LHCN-M2 (cell line): ENCODE measurements at places on chromosomes 12 and 14. TPM values are rescaled to one million over a fixed set of nuclear protein-coding genes. Genes with fewer than 3 reads are reported as not detected.

Gene RASSF9
- total RNA-seq, result not detected in 2 replicates

Gene CLEC1B
- not detected in 2 replicates for total RNA-seq

Gene NDRG2
- total RNA-seq, result 0.86 TPM in 1 of 2 replicates, not detected in the other

Gene OR4M1
- not detected in 2 replicates for total RNA-seq

Gene CCDC177
- total RNA-seq, result not detected in 2 replicates

Gene ZBTB42
- 2.8 and 3.0 TPM in 2 replicates for total RNA-seq

Gene BDKRB1
- 0.98 and 4.2 TPM in 2 replicates for total RNA-seq

DNA sequence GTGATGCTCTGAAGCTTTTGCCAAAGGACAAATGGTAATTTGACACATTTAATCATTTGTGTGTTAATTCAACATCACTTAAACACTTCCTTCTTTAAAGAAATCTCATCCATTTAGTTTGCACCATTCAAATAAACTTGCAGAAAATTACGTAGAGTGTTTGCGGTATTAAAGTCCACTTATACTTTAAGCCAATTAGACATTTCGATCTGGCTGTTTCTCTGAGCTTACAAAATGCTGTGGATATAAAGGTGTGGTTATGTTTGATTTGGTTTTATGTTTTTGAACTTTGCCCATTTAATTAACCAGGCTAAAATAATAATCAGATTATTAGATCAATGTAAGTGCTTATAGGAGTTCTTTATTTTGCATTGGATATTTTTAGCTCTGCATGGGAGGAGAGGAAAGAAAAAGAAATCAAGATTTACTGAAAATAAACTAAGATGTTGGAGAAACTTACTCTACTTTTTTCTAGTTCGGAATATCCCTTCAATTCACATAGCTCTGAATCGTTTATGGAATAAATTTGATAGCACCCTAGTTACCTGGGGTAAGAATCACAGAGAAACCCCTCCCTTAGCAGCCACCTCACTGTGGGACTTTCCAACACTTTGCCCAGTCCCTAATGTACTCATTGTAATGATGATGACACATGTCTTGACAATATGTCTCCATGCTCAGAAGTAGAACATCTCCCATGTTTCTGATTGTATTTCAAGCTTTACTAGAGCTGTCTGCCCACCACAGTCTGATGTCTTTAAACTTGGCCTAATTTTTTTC lies 268.0 kb downstream of the BTG1 start:
- DNase-seq, result no peak

GRCh38 chr12:70664465-70664881 lies 27.2 kb upstream of the PTPRB start:
- no peak for DNase-seq

GRCh38 chr12:92602930-92603623 lies 99.7 kb upstream of the PLEKHG7 start:
- no peak for DNase-seq

GRCh38 chr14:85437148-85437547 lies 92.8 kb upstream of the FLRT2 start:
- DNase-seq, result peak; percentile 25

DNA sequence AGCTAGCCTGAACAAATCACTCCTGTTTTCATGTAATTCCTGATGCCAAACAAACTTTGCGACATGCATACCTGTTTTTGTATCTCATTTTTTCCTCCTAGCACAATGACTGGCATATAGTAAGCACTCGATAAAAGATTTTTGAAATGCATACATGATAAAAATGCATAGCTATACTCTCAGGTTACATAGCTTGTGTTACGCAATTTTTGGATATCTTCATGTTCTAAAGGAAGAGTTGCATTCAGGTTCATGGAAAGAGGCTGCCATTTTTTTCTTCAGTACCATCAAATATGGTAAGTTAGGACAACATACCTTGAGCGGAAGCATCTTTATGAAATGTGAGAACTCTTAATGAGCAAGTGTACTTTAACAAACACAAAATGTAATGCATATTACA lies 284.8 kb upstream of the DIO2 start:
- DNase-seq, result no peak

- DNase-seq, result peak; percentile 81
Observed at GRCh38 chr12:92036771-92037453, 108.7 kb downstream of the BTG1 start.

DNA sequence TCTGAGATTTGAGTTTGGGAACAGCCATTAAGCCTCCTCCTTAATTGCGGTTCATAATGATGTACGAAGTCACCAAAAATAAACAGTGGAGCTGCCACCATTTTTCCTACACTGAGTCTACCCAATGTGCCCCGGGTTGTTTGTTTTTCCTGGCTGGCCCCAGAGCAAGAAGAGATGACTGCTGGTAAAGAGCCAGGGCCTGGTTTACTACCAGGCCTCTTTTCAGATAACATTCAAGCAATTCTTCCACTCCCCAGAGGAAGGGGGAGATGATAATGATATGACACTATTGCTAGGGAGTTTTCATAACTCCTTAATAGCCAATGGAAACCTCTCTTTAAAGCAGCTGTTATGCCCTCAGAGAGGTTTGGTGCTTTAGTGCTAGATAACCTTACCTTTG lies 42.3 kb downstream of the BRAP start:
- DNase-seq, result no peak

DNA sequence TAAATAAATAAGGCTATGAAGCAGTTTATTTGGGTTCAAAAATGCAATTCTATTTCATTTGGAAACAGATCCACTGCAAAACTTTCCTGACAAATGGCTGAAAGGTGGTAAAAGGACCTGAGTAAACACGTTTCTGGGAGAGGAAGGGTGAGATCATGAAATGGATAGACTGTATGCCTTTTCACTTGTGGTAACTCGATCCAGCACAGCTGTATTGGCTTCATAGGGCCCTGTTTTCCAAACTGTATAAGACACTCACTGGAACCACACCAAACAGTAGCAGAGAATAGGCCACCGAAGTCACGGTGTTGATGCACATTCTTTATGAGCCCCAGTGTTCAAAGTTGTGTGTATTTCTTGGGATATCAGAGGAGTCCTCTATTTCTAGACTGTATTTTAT lies 325.2 kb upstream of the DIO2 start:
- DNase-seq, result no peak

- DNase-seq, result no peak
Observed at GRCh38 chr12:3252450-3252891, 175.3 kb downstream of the TSPAN9 start.

- DNase-seq, result peak; percentile 57
Observed at GRCh38 chr12:66008985-66009384, 121.6 kb downstream of the LLPH start.

DNA sequence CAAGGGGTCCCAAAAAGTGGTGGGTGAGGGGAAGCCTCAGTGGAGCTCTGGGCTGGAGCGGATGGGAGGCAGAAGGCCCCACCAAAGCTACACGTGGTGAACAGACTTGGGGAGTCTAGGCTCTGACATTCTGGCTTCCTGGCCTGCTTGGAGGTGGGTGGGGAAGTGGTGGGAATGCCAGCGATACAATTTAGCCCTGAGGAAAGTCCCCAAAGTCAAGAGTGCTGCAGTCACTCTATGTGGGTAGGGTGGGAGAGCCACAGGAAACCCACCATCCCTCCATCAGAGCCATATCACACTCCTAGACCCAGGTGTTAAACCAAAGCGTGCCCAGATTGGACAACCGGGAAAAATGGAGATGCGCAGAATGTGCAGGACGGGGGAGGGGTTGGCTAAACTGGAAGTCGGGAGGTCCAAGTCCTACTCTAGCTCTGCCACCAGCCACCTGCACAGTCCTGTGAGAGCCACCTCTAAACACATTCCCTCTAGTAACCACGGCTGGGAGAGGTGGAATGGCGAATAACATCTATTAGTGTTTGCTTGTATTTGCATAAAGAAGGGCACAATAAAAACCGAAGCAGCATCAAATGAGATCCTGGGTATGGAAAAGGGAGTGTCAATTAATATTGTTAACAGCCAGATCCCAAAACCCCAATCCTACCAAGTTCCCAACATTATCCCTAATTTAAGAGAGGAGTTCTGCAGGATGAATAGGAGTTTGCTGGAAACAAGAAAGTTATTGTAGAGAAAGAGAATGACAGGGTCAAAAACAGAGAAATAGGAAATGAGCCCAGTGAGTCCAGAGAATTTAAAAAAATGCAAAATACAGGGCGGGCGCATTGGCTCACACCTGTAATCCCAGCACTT lies 14.0 kb upstream of the CD9 start:
- DNase-seq, result no peak

DNA sequence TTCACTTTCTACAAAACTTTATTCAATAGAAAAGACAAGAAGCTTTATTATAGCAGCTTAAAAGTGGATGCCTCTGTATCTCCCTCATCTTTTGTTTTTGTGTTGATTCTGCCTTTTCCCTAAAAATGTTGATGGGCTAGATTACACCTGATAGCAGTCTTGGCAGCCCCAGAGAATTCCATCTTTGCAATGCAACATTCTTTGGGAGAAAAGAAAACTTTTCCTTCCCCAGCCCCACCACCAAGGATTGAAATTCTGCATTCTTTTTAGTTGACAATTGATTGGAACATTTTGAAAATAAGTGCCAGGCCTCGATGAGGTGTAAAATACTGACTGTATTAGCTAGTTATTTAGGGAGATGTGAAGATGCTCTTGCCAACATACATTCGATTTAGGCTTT lies 306.8 kb upstream of the G2E3 start:
- no peak for DNase-seq

GRCh38 chr14:77738559-77739250 lies 22.3 kb downstream of the SNW1 start:
- DNase-seq, result peak; percentile 81

DNA sequence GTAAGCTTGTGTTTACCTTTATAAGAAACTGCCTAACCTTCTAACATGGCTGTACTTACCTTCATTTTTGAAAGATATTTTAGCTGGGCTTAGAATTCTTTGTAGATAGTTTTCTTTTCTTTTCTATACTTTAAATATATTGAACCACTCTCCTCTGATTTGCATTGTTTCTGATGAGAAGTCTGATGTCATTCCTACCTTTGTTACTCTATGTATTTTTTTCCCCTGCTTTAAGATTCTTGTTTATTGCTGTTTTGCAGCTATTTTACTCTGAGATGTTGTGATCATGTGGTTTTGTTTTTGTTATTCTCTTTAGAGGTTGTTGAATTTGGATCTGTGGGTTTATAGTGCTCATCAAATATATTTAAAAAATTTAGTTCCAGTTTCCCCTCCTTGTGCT lies 31.8 kb downstream of the CNOT2 start:
- no peak for DNase-seq

DNA sequence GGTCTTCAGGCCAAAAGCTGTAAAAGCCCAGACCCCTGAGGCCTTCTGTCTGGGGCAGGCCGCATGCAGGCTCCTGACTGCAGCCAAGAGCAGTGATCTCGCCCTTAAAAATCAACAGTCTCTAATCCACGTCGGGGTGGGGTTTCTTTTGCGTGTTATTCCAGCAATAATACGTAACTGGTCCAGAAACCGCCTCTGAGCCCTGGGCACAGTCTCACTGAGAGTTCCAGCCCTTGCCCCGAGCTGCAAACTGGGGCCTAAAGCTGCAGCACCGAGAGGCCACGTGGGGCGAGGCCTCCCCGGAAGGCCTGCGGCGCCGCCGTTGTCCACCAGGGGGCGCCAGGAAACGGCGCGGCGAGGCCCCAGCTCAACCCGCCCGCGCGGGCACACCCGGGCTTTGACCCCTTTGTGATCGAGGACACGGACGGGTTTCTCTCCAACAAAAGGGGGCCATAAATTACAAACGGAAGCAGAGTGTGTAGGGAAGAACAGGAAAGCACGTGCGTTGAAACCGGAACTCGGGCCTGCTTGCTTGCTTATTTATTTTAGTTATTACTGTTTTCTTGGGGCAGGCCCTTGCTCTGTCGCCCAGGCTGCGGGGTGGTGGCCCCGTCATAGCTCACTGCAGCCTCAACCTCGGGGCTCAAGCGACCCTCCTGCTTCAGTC lies 87.2 kb downstream of the NINJ2 start:
- peak; percentile 70 for DNase-seq

GRCh38 chr14:28116716-28117115 lies 649.9 kb upstream of the FOXG1 start:
- no peak for DNase-seq

- peak; percentile 52 for DNase-seq
Observed at GRCh38 chr12:42958291-42958674, 368.7 kb upstream of the PRICKLE1 start.

DNA sequence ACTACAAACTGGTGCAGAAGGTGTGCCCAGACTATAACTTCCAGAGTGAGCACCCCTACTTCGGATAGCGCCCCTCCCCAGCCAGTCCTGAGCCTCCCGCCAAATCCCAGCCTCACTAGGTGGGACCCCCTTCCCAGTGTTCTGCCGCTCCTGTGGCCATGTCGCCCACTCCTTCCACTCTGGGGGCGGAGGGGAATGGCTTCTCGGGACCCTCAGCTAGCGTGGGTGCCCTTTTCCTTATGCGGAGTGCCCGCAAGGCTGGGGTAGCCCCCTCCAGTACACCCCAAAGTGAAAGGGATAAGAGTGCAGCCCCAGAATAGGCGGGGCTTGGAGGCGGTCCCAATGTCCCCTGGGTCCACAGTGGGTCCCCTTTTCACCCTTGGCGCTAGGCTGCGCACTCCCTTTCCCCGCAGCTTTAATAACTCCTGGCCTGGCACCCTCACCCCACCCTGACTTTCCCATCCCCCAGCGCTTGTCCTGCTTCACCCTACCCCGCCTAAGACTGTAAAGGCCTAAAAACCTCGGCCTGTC lies 3.8 kb upstream of the SHMT2 start:
- no peak for DNase-seq

GRCh38 chr14:103382376-103382775 lies 2.8 kb upstream of the MARK3 start:
- peak; percentile 71 for DNase-seq

GRCh38 chr12:68480526-68480925 lies 130.2 kb upstream of the RAP1B start:
- DNase-seq, result no peak

- no peak for DNase-seq
Observed at GRCh38 chr14:85752175-85752574, 222.2 kb downstream of the FLRT2 start.

DNA sequence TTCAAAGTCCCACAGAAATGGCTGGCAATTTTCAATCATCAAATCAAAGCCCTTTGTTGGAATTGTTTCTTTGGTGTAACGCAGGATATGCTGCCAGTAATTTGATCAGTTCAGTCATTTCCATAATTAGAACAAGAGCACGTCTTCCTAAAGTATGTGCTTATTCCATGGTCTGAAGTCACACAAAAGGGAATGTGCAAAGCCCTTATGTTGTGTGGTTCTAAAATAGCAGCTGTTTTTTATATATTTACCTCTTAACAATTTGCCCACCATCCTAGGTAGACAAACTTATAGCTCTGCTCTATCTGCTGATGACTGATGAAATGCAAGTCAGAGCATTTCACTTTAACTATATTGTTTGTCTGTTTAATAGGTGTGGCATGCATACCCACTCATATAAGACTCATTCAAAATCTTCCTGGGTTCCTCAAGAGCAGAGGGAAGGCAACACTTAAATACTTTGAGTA lies 176.1 kb upstream of the SLC38A2 start:
- DNase-seq, result peak; percentile 73
